NCI-H1092 (cell line): ENCODE measurements at places on chromosomes 12 and 14.
A peak's percentile ranks its signal among the peaks of the same experiment; 100 is the strongest.

GRCh38 chr14:57346741-57347140, 43.6 kb upstream of the NAA30 start:
- peak; percentile 22 for DNase-seq

DNA sequence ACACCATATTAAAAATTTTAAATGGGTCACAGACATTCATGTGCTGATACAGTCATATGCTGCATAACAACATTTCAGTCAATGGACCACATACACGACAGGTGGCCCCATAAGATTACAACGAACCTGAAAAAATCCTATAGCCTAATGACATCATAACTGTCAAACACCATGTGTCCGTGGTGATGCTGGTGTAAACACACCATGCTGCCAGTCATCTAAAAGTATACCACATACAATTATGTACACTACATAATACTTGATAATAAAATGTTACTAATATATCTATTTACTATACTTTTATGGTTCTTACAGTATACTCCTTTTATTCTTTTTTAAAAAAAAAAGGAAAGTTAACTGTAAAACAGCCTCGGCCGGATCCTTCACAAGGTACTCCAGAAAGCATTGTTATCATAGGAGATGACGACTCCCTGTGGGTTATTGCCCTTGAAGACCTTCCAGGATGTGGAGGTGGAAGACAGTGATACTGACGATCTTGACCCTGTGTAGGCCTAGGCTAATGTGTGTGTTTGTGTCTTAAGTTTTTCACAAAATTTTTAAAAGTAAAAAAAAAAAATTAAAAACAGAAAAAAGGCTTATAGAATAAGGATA, 5.0 kb upstream of the TDG start:
- DNase-seq = no peak

GRCh38 chr12:126558219-126558618, 1493.0 kb downstream of the AACS start:
- DNase-seq = no peak

DNA sequence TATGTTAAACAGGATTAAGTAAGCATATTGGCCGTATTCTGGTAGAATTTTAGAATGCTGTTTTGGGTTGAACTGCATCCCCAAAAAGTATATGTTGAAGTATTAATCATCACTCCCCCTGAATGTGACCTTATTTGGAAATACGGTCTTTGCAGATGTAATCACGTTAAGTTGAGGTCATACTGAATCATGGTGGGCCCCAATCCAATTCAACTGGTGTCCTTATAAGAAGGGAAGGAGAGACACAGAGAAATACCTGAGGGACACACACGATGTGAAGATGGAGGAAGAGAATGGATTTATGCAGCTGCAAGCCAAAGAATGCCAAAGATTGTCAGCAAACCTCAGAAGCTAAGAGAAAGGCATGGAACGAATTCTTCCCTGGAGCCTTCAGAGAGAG, 268.6 kb downstream of the ITPR2 start:
- DNase-seq = no peak

DNA sequence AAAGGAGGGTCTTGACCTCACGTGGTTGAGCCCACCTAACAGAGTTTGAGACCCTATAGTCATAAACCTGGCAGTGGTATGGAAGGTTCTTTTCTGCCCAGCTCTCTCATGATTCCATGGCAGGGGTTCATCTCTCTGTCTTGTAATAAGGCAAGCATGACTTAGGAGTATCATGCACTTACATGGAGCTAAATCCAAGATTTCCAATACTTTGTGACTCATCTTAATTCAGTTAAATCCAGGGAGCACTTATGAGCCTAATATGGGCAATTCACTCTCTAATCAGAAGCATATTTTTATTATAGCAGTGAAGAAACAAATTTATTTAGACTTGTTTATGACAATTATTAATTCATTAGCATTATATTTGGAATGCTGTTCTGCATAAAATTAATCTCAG, 131.8 kb upstream of the CPSF6 start:
- DNase-seq = no peak

- no peak for DNase-seq
Measured at GRCh38 chr12:70260646-70261045, 17.4 kb downstream of the CNOT2 start.

- no peak for DNase-seq
Measured at GRCh38 chr12:74071182-74071581, 466.5 kb upstream of the ATXN7L3B start.

- no peak for DNase-seq
Measured at GRCh38 chr12:105401198-105401597, 70.7 kb downstream of the C12orf75 start.

GRCh38 chr14:97699026-97699425, 901.8 kb downstream of the VRK1 start:
- no peak for DNase-seq

DNA sequence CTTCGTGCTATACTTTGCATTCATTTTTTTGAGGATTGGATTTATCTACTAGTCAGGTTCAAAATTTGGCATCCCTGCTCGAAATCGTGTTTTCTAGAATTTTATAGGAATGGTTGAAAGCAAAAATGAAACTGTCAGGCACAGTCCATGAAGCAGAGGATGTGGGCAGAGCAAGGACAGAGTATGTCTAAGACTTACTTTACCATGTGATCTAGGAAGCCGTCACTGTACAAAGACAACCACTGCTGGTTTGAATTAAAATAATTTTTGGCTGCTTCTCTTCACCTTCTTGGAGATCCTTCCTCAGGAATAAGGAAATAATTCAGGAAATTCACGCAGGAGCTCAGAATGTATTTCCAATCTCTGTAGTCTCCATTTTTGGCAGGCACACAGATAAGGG, 31.6 kb upstream of the SGPP1 start:
- DNase-seq = no peak

DNA sequence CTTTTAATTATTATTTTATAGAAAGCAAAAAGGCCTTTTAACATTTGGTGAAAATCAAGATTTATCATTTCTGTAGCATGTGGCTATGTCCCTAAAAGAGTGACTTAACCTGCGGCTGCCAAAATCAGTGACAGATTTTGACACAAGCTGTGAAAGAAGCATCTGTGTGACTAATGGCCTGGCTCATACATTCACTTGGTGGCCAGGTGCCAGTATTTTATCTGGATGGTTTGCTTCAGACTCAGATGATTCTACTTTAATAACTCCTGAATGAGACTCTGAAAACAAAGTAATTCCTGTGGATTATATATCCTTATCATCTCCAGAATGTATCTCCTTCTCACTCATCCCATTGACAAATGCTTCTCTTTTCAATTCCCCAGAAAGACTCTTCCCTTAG, 103.0 kb downstream of the FSCB start:
- no peak for DNase-seq

DNA sequence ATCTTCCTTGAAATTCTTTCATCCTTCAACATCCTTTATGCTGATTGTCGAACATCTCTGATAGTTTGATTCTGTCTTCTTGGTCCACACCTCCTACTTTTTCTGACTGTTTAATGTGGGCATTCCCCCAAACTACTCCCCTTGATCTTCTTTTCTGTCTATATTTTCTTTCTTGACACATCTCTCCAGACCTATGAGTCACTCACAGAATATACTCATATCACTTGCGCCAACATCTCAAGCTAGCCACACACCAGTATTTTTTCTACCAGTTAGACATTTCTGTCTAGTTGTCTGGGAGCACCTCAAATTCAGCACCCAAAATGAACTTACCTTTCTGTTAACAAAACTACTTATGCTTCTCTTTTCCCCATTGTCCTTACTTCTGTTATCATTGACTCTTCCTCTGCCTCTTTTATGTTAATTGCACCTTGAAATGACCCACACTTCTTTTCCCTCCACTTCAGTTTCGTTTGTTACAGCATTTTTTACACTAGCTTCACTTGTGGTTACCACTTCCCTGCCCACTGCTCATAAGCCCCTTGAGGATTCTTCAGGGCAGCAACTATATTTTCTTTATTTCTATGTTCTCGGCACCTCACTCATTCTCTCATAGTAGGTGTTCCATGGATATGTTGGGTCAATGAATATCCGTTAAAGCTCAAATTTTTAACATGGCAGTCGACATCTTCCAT, 33.5 kb downstream of the TSHR start:
- no peak for DNase-seq

- DNase-seq = no peak
Measured at GRCh38 chr12:25051171-25051570, 102.3 kb upstream of the BCAT1 start.

DNA sequence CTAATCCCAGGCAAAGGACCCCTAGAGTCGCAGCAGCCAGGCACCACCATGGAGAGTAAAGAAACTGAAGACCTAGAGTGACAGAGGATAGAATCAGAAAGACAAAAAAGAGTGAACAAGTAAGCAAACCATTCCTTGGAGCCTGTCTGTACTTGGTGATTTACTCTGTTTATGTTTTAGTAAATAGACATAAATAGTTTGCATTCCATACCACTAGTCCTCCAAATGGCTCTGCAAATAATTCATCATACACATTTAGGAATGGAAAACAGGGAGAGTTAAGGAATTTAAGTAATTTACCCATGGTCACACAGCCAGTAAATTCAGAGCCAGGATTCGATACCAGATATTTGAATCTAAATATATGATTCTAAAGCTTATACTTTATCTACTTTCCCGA, 2.8 kb downstream of the OLR1 start:
- DNase-seq = no peak

DNA sequence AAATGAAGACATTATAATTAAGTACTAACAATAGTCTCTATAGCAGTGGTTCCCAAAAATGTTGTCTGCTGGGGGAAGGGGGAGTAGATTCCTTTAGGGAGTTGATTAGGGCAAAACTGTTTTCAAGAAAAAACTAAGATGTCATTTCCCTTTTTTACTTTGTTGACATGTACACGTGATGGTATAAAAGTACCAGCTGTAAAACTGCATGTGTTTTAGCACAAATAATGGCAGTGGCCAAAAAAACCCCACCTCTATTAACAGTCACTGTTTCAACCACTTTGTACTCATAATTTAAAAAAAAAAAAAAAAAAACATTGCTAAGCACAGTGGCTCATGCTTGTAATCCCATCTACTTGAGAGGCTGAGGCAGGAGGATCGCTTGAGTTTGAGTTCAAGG, 61.7 kb downstream of the PPP1R12A start:
- no peak for DNase-seq

DNA sequence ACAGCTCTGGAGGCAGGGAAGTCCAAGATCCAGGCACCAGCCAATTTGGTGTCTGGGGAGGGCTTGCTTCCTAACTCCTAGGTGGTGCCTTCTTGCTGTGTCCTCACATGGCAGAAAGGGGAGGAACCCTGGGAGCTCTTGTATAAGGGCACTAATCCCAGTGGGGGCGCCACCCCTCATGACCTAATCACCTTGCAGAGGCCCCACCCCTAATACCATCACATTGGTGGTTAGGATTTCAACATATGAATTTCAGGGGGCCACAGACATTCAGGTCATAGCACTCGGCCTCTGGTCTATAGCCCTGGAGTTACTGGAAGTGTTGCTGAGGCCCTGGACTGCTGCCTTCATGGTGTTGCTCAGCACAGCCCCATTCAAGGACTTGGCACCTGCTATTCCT, 14.6 kb downstream of the PSMD9 start:
- DNase-seq = no peak

DNA sequence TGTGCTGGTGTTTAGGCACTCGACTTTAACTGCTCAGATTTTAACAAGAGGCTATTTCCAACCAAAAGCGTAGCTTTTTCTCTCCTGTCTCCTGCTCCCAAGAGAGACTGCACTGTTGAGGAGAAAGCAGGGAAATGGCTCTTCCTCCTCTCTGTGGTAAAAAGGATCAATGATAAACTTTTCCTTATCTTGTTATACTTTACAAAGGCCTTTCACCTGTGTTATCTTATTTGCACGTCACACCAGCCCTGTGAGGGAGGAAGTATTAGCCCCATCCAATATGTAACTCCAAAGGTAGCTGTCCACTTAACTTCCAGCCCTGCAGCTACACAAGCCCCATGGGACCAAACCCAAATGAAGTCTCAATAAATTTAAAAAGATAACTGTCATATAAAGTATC, 32.9 kb upstream of the ZFP36L1 start:
- DNase-seq = no peak

DNA sequence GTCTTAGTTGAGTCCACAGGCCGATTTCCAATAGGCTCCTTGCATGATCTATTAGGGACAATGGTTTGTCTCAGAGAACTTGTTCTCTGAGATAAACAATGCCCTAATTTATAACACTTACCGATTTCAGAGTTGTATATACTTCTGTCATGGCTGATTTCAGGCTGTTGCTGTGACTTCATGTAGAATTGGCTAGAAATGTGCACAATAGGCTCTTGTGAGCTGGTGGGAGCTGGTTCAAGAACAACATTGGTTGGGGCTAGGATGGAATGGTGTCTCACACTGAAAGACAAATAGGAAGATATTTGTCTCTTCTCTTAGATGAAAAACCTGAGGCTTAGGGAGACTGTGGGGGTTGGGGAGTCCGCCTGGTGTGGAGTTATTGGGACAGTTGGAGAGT, 6.7 kb upstream of the KRT86 start:
- DNase-seq = no peak

DNA sequence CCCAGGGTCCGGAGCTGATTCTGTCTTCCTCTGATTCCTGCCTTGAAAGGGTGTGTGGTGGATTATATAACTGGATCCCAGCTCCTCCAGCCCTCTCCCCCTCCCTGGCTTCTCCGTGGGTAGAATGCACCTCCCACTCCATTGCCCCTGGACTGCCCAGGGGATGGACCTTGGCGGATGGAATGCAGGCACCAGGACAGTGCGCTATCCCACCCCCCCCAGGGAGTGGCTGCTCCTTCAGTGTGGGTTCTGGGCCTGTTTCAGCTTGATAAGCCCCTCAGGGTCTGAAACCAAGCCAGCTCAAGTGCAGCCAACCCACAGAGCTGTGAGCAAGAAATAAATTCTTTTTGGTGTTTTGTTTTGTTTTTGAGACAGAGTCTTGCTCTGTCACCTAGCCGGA, 112.4 kb upstream of the TMEM132D start:
- DNase-seq = no peak

- DNase-seq = no peak
Measured at GRCh38 chr12:62725781-62726180, 209.2 kb downstream of the PPM1H start.

DNA sequence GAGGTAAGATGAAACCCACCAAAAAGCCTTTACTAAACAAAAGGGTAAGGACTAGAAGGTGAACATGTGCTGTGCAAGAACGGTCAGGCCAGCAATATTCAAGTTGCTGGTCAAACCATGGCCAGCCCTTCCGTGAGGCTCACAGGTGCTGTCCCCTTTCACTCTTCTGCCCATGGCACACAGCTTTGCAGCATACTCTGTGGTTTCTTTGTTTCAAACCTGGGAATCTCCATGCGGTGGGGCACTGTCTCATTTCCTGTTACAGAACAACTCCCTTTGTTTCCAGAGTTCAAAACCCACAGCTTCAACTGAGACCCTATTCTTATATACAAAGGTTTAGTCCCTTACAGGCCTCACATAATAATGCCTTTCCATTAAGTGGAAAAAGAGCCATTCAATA, 1.7 kb upstream of the OVCH1 start:
- DNase-seq = no peak

DNA sequence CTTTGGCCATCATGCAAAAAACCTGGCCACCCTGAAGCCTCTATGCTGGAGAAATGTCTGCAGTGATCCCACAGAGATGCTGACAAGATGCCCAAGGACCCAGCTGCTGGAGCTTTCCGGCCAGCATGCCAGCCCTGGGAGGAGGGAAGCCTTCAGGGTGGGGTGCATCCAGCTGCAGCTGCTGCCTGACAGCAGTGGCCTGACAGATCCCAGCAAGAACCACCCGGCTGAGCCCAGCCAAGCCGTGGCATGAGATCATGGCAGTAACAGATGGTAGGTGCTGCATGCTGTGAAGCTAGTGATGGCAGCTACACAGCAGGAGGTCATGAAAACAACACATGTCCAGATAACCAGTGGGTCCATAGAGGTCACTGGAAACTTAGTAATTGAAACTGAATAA, 13.8 kb downstream of the CLBA1 start:
- DNase-seq = no peak

GRCh38 chr14:104081951-104082464, 3.5 kb upstream of the ASPG start:
- no peak for DNase-seq
